ENCODE measurements at places on chromosomes 16 and 17.

GRCh38 chr16:87411375-87412271 is 19.5 kb downstream of the MAP1LC3B start:
- no peak for DNase-seq

DNA sequence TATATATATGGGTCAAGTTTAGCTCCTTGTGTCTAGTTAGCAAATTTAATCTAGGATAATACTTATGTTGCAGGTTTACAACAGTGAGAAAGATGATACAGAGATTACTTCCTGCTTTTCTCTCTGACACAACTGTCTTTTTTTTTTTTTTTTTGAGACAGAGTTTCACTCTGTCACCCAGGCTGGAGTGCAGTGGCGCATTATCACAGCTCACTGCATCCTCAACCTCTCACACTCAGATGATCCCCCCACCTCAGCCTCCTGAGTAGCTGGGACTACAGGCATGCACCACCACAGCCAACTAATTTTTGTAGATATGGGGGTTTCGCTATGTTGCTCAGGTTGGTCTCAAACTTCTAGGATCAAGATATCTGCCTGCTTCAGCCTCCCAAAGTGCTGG is 706.9 kb upstream of the SOX9 start:
- no peak for DNase-seq

DNA sequence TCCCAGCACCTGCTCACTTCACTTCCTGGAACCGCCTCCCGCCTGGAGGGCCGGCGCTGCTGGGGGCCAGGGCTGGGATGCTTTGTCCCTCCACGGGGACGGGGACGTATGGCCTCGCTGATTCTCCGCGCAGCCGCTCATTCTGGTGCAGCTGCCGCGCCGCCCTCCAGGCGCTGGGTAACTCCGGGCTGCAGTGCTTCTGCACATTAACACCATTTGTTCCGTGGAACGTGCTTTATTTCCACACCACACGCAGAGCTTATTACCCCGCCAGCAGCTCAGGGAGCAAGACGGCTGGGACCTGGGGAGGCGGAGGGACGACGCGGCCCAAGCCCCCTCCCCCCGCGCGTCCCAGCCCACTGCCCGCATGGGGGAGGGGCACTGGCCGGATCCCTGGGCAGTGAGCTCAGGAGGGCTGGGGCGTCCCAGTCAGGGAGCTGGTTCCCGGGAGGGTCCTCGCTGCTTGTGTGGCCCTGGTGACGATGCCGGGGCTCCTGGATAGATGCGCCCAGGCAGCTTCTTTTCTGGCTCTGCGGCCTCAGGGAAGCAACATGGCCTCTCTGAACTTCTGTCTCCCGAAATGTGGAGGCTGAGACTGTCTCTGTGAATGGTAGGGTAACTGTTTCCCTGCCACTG is 45.4 kb upstream of the ACSF3 start:
- DNase-seq = no peak

- no peak for DNase-seq
Measured at GRCh38 chr17:66287911-66288310, 14.5 kb upstream of the PRKCA start.

GRCh38 chr17:44389723-44390202 is 314 bp upstream of the ITGA2B start:
- no peak for DNase-seq

- DNase-seq = no peak
Measured at GRCh38 chr17:78014646-78015045, 56.1 kb downstream of the TNRC6C start.

DNA sequence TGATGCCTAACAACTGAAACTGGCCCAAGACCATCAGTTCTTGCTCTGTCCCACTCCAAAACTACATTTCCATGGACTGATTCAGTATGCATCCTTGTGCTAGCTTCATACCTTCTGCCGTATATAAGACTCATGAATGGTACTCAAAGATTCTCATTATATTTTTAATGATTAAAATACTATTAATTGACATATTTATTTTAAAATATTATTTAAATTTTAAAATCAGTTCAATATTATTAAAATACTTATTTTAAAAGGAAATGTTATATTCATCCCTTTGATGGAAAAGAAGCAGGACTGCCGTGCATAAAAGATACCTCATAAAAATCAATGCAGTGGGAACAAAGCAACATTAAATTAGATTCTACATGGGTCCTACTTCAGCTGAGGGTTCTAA is 153.4 kb downstream of the AXIN2 start:
- DNase-seq = no peak

DNA sequence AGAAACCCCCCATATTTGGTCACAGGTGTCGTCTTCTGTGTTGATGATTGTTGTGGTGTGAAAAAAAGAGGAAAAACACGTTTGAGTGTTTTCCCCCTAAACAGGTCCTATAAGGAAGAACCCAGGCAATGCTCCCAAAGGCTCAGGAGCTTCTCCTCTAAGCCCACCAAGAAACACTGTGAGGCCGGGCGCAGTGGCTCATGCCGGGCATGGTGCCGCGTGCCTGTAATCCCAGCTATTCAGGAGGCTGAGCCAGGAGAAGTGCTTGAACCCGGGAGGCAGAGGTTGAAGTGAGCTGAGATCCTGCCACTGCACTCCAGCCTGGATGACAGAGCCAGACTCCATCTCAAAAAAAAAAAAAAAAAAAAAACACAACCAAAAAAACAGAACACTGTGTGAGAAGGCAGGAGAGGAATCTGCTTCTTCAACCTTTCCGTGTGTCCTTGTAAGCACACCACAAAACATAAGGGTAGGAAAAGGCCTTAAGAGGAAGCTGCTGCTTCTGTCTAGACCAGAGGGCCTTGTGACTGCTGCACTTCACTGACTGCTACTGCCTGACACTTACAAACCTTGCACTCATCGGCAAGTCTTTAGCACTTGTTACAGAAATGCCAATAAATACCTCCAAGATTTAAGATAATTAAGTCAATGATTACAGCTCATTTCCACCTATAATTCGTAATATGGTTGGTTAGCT is 9.3 kb downstream of the JPT1 start:
- no peak for DNase-seq

All from fibroblast of upper back skin (primary cell).